Stimulated activated CD8-positive, alpha-beta memory T cell treated with anti-CD3 and anti-CD28 coated beads, Interleukin-15, amount 100 ng/mL, for 24 hours (primary cell): ENCODE measurements at places on chromosomes 2 and 18.
A peak's percentile ranks its signal among the peaks of the same experiment; 100 is the strongest.

- DNase-seq = no peak
Measured at GRCh38 chr18:11963991-11964484, 17.3 kb upstream of the IMPA2 start.

- no peak for DNase-seq
Measured at GRCh38 chr2:127943186-127943585, 57.4 kb upstream of the AMMECR1L start.

GRCh38 chr18:76572518-76573247 lies 77.6 kb upstream of the ZNF516 start:
- DNase-seq = no peak

DNA sequence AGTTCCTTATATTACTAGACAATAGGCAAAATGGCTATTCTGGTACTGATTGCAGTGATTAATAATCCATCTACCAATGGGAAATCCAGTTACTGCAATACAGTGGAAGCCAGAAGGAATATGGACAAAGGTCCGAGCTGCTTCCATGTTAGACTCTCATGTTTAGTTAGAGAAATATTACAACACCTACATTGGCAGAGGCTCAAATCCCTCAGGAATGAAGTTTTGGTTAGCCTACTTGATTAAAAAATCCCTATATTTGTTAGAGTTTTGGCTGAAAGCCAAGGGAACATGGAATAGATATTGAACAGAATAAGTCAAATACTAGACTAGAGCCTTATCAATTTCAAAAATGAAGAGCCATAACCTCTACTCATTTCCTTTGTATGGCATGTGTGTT lies 48.5 kb downstream of the ARL6IP6 start:
- no peak for DNase-seq

DNA sequence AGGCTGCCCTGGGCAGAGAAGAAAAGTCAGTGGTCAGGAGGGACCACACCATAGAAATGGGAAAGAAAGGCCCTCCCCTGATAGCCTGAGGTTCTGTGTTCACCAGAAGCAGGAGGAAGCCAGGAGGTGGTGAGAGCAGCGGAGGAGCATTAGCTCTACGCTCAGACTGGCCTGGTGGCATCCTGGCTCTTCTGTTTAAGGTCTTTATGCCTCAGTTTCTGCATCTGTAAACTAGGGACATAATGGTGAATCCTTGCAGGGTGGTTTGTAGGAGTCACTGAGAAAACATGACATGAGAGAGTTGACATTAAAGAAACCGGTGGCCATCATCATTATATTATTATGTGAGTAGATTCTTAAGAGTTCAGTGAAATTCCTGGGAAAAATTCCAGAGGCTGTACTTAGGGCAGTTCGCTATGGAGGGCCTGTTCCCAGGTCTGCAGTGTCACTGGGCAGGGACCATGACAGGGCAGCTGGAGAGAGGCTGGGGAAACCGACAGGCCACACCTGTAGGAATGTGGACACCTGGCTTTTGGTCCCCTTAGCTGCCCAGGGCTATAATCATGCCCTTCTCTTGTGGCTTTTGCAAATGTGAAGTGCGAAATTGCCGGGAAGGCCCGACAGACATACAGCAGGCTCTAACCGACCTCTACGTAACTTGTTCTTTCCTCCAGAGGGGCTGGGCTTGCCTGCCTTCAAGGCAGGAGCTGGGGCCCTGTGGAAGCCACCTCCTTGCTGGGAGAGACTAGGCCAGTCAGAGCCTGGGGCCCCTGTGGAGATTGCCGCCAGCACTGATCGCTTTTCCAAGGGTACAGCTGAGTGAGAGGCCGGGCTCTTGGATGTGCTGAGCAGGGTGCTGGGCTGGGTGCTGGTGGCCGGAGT lies 31.0 kb downstream of the GLI2 start:
- no peak for DNase-seq

DNA sequence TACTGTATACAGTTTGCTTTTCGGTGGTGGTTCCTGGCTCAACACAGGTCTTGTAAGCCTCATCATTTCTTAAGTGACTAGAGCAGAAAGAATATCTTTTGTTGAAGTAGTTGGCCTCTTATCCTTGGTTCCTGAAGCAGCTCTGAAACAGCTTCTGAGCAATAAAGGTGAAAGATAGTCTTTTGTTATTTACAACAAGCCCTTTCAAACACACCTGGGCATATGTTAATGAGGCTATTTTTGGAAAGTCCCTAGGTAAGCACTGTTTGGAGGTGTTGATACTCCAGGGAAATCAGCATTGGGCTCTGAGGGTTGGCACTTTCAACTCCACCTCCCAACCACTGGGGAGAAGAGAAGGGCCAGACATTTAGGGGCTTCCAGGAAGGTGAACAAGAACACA lies 211.0 kb downstream of the MCFD2 start:
- DNase-seq = no peak

DNA sequence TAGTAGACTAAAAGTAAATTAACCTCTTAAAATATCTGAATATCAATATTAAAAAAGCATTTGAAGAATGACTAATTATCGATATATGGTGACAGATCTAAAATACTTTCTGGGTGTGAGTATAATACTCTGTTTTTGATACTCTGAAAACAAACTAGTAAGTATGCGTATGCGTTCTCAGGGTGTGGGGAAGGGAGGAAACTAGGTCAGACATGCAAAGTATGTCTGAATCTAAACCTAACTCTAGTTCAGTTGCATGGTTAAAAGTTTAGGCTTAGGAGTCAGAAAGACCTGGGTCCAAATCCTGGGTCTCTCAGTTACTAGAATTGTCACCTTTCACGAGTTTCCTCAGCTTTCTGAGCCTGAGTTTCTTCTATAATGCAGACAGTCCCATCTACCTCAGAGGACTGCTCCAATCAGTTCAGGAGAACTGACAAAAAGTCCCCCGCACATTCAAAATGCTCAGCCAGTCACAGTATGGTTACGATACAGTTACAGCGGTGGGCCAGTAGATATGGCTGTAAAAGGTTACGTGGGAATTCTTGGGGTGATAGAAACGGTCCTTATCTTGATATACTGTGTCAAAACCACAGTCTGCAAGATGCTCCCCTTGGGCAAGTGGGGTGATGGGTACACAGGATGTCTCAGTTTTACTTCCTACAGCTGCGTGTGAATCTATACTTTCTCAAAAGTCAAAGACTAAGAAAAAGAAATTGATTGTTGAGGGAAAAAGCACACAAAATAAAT lies 29.2 kb downstream of the UNC50 start:
- no peak for DNase-seq

GRCh38 chr2:134118279-134119116 lies 135.4 kb upstream of the MGAT5 start:
- DNase-seq = peak; percentile 35

- DNase-seq = no peak
Measured at GRCh38 chr2:128263902-128264331, 54.8 kb downstream of the HS6ST1 start.
